ENCODE measurements at places on chromosomes 6 and 20. TPM values are rescaled to one million over a fixed set of nuclear protein-coding genes. Genes with fewer than 3 reads are reported as not detected.

Gene GSTA1
- not detected for total RNA-seq

Gene MYO6
- total RNA-seq, result not detected

Gene AGER
- total RNA-seq, result 29.9 TPM

Gene ZKSCAN8
- 25.1 TPM for total RNA-seq

Gene PAX1
- total RNA-seq, result not detected

Gene VNN1
- total RNA-seq, result not detected

Gene ATP6V1G2
- total RNA-seq, result 15.9 TPM

Gene MLIP
- total RNA-seq, result not detected

Gene LRFN2
- total RNA-seq, result not detected

GRCh38 chr20:56760610-56761009 is 131.5 kb downstream of the TFAP2C start:
- DNase-seq, result no peak

DNA sequence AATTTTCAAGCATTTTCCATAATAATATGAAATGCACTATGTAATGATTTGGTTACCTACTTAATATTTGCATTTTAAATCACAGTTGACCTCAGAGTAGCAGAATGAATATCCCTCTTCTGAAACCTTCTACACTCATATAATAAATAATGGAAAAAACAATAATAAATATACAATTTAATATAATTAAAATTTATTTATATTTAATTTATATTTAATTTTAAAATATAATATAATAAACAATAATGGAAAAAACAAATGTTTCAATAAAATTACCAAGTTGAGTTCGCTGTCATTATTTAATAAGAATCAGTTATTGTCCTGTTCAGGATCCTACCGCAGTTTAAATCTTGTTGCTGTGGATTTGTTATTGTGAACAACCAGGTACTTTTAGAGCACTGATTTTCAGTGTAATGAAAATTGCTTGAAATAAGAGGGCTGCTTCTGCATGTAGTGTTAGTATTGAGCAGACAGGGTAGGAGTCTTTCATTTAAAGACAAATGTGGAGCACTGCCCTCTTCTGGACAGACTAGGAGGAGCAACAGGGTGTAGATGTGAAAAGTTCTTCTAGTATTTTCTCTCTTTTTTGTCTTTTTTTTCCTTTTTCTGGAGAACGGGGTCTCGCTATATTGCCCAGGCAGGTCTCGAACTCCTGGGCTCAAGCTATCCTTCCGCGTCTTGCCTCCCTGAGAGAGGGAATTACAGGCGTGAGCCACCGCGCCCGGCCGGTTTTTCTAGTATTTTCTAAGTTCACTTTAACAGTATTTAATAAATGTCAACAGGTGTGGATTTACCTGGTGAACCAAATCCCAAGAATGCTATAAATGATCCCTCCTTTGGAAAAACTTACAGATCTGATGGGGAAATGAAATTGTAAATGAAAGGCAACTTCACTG is 13.6 kb downstream of the TRAPPC3L start:
- peak; percentile 69 for DNase-seq

DNA sequence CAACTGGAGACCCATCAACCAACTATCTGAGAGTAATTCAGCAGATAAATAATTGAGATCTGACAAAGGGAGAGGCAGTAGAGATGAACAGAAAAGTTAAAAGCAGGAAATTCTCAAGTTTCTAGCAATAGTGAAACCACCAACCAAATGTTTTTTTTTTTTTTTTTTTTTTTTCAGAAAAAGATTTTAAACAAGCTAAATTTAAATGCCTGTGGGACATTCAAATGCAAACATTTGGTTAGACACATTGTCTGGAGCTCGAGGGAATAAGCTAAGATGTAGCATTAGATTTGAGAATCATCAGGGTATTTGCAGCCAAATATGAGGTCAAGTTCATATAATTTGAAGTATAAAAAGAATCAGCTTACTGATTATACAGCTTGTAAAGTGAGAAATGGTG is 16.4 kb downstream of the RANBP9 start:
- no peak for DNase-seq

GRCh38 chr6:6714118-6714897 is 125.8 kb downstream of the LY86 start:
- DNase-seq, result no peak

DNA sequence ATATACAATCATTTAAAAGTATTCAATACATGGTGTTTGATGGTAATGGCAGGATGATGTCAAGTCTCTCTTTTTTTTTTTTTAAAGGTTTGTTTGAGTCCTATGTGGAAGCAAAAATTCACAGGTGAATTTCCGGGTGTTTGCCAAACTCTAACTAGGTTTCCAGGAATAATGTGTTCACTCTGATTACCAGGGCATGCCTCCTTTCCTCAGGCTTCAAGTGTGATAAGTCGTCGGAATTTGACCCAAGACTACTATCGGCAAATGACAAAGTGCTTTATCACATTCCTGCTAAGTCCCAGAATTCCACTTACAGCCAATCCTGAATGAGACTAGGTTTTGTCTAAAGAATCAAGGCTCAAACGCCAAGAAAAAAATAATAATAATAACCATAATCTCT is 7.3 kb downstream of the OARD1 start:
- DNase-seq, result no peak

DNA sequence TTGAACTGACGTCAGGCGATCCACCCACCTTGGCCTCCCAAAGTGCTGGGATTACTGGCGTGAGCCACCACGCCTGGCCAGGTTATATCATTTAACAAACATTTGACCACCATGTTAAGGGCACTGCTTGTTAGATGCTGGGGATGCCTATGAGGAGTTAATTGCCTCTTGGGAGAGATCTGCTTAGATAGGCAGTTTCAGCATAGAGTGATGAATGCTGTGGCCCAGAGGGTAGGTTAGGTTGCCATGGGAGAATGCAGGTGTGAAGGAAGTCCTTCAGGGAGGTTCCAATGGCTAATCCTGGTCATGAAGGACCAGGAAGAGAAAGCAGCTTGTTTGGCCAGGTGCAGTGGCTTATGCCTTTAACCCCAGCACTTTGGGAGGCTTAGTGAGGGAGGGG is 17.0 kb downstream of the PHF20 start:
- DNase-seq, result no peak

GRCh38 chr6:14231501-14232280 is 114.1 kb downstream of the CD83 start:
- no peak for DNase-seq

DNA sequence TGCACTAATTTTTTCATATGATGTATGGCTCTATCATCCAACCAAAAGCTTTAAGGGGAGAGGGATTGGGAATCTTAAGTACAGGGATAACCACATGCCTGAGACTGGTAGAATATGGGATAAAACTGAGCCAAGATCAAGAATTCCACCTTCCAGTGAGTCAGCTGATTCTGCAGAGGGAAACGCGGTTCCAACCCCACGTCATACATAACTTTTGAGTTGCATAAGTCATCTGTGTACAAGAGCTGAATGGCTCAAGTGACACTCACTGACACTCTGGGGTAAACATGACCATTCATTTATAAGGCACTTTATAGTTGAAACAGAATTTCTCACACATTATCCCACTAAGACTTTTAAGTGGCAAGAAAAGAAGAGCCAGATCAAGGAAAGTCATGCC is 16.4 kb downstream of the TRIM27 start:
- DNase-seq, result no peak

DNA sequence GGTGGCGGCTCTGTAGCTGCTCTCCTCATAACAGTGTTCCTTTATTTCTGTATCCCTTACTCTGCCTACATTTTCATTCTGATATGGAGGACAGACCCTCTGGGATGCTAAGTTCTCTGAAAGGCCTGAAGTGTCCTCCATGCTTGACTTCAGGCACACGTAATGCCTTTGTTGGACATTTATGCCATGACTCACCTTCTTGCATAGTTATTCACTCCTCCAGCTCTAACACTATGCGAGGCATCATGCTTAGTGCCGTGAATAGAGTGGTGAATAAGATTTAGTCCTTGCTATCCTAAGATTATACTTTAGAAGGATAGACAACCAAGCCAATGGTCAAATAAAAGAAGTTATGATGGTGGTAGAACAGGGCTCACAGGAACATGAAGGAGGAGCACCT is 760.9 kb upstream of the FLRT3 start:
- no peak for DNase-seq

DNA sequence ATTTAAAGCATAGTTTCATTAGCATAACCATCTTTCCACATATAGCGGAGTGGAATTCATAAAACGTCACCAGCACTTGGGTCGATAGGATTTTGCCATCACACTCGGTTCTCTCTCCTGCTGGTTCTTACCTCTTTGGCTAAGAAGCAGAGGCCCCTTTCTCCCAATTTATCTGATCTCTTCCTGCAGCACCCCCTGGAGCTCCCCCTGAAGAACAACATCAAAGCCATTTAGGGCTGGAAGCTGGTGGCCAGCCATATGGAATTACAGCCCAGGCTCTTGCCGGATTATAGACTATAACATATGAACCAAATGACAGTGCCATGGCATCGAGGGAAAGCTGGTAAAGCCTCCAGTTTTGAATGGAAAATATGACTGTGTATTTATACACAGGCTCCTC is 6.4 kb upstream of the KIF6 start:
- no peak for DNase-seq

DNA sequence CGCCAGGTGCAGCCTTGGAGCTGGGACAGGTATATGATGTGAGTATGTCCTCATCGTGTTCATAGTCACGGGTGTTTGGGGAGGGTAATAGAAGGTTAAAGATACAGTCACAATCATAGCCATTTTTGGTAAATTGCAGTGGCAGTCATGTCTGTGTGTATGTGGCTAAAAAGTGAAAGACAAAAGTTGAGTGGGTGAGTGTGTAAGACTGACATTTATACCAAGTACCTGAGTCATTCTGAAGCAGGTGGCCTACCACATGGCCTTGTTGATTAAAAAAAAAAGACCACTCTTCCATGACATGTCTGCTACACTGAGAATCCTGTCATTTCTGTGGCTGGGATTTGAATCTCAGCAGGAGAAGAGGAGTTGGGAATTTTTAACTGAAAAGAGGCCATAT is 181.9 kb downstream of the SCP2D1 start:
- DNase-seq, result no peak

GRCh38 chr6:14549304-14549770 is 431.8 kb downstream of the CD83 start:
- DNase-seq, result peak; percentile 39

DNA sequence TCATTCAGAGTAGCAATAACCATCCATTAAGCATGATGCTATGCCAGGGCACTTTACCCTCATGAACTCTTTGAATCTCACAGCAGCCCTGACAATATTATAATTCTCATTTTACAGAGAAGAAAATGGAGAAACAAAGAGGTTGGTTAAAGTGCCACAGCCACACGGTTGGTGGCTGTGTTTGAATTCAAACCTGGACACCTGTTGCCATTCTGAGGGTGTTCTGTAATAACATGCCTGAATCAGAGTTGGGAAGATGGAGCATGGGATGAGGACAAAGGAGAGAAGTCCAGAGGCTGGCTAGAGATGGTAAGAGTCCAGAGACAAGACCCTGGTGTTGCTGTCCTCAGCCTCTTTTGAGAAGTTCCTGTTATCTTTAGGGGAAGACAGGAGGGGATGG is 127.7 kb downstream of the DHX35 start:
- DNase-seq, result no peak

GRCh38 chr20:19890445-19891051 is 126.6 kb upstream of the NAA20 start:
- no peak for DNase-seq

DNA sequence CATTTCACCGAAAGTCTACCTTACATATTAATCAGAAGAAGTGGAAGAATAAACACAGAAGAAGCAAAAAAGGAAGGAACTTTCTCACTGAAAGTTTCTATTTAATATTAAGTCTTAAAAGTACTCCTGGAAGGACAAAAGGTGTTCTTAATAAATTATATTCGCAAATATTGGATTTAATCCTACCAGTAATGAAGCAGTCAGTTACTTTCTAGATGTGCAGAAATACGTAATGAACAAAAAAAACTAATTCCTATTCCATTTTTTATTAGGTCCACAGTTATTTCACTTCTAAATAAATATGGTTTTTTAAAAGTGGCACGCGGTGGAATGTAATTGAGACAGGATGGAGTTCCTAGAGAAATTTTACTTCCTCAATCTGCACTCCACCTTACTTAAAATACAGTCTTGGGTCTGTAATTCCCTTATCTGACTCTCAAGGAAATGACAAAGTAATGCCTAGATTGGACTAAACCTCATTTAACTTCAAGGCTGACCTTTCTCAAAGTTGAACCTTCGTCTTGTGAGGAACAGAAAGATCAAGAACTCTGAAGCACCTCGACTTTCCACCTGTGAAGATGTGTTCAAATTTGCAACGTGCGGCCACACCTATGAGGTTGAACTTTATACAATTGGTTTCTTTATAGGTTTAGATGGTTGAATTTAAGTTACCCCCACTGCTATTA is 1.1 kb upstream of the TRAM2 start:
- no peak for DNase-seq

GRCh38 chr6:42565823-42566613 is 2.2 kb downstream of the UBR2 start:
- DNase-seq, result no peak

DNA sequence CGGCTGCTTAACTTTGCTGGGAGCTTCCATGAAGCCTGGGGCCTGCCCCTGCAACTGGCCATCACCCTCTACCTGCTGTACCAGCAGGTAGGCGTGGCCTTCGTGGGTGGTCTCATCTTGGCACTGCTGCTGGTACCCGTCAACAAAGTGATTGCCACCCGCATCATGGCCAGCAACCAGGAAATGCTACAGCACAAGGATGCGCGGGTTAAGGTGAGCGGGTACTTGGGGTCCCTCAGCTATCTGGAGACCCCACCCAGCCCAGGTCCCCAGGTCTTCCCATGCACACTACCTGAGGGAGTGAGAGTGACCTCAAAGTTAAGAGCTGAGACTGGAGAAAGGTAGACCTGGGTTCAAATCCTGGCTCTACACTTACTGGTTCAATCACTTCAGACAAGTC is 5.8 kb downstream of the ABCC10 start:
- no peak for DNase-seq

- no peak for DNase-seq
These were observed 85.2 kb downstream of the ELOVL4 start for GRCh38 chr6:79862126-79862525.

DNA sequence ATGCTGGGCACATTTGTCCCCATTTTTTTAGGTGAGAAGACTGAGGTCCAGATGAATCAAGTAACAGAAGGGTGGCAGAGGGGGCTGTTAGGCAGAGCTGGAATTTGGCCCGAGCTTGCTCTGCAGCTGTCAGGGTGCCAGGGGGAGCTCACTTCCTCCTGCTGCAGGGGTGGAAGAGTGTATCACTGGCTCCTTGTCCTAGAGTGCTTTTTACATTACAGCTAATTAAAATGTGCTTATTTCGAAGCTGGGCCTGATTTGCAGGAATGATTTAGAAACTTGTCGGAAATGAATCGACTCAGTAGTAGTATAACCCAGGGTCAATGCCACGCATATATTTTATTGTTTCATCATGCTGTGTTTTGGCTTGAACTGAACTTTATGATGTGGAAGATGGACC is 11.1 kb downstream of the TOX2 start:
- no peak for DNase-seq

GRCh38 chr20:49406666-49407065 is 75.8 kb downstream of the KCNB1 start:
- DNase-seq, result no peak

GRCh38 chr6:46510651-46511050 is 19.4 kb upstream of the RCAN2 start:
- DNase-seq, result no peak

GRCh38 chr20:60732322-60732721 is 519.7 kb upstream of the CDH4 start:
- no peak for DNase-seq

Data from OCI-LY7 (cell line).